ENCODE measurements at places on chromosomes 2 and 18.

- DNase-seq: no peak
Observed at GRCh38 chr18:55925772-55926171, 337.8 kb upstream of the TCF4 start.

DNA sequence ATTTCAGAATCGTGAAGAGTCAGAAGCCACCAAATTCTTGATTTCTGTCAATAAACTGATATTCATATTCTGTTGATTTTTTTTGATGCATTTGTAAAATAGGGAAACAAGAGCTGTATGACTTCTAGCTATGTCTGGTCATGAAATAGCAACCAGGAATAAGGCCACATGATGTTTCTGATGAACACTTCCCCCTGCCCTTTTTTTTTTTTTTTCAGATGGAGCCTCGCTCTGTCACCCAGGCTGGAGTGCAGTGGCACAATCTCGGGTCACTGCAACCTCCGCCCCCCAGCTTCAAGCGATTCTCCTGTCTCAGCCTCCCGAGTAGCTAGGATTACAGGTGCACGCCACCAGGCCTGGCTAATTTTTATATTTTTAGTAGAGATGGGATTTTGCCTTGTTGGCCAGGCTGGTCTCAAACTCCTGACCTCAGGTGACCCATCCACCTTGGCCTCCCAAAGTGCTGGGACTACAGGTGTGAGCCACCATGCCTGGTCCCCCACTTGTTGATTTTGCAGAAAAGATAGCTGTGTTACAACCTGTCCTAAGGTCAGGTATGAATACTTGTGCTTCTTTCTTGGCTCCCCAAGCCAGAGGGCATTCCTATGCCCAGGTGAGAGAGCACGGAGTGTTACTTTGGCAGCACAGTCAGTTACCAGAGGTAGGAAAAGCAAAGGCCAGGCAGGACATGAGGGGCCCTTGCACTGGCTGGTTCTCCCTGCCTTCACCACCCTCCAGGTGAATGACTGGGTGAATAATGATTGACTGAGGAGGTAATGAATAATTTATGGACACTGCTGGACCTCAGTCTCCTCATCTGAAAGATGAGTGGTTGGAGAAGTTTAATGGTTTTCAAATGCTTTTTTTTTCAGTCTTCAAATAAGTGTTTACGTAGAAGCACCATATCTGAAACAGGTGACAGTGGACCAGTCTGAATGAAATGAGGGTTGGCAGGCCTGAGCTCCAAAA lies 39.6 kb downstream of the PAX8 start:
- DNase-seq: no peak

GRCh38 chr2:240624011-240624949 lies 1.0 kb upstream of the GPR35 start:
- no peak for DNase-seq

- DNase-seq: peak; percentile 37
Observed at GRCh38 chr2:127637725-127638252, 8.2 kb upstream of the GPR17 start.

DNA sequence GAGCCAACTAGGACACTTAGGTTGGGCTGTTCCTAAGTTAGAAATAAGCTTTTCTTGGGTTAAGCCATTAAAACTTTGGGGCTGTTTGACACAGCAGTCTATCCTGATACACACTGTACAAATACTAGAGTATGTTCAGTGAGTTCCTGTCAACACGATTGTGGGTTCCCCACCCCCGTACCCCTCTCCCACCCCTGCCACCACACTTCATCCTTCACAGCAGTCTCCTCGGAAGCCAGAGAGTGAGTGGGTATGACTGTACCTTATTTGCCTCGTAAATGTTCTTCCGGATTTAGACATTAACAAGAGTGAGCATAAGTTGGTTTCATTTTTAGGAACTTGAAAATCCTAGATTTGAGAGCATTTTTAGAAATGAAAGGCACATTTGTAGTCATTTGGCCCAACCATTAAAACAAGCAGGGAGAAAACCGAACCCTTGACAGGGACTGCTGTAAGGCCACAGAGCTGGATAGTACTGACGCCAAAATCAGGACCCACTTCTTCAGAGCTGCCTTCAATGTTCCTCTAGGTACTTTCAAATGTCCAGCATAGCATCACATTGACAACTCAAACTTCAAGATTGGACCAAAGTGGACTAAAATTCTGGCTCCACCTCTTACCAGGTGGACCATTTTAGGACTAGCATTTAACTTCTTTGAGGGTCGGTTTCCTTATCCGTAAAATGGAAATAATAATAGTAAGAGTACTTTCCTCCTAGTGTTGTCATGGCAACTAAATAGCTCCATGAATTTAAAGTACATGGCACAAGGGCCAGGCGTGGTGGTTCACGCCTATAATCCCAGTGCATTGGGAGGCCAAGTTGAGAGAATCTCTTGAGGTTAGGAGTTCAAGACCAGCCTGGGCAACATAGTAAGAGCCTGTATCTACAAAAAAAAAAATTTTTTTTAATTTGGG lies 166.3 kb upstream of the SERTAD2 start:
- peak; percentile 45 for DNase-seq

GRCh38 chr2:206766057-206766930 lies 888 bp downstream of the FASTKD2 start:
- no peak for DNase-seq

GRCh38 chr2:225040856-225041206 lies 1.4 kb downstream of the DOCK10 start:
- DNase-seq: peak; percentile 82

GRCh38 chr2:152573168-152573567 lies 144.1 kb downstream of the PRPF40A start:
- peak; percentile 84 for DNase-seq

- DNase-seq: peak; percentile 65
Observed at GRCh38 chr2:15560140-15560987, 770 bp downstream of the NBAS start.

- no peak for DNase-seq
Observed at GRCh38 chr2:4416431-4416830, 713.1 kb downstream of the DCDC2C start.

GRCh38 chr18:40197711-40198110 lies 1757.3 kb upstream of the PIK3C3 start:
- no peak for DNase-seq

DNA sequence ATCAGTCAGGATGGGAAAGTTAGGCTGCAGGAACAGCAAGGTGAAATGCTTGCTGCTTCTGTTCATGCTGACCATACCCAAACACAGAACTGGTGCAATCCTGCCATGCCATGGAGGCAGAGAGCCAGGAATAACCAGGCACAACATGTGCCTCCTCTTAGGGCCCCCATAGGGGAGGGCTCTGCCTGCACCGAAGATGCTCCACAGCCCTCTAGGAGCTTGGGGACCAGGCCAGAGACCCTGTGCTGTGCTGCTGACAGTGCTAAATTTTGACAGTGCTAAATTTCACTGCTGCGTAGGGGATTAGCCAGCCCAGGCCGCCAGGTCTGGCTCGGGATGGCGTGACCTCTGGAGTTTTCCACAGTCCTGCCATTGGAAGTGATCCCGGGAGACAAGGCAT lies 173.3 kb downstream of the SH3RF3 start:
- DNase-seq: no peak

- no peak for DNase-seq
Observed at GRCh38 chr2:219416938-219417337, 1.2 kb upstream of the DES start.

GRCh38 chr2:233853353-233853752 lies 982 bp downstream of the HJURP start:
- DNase-seq: no peak

DNA sequence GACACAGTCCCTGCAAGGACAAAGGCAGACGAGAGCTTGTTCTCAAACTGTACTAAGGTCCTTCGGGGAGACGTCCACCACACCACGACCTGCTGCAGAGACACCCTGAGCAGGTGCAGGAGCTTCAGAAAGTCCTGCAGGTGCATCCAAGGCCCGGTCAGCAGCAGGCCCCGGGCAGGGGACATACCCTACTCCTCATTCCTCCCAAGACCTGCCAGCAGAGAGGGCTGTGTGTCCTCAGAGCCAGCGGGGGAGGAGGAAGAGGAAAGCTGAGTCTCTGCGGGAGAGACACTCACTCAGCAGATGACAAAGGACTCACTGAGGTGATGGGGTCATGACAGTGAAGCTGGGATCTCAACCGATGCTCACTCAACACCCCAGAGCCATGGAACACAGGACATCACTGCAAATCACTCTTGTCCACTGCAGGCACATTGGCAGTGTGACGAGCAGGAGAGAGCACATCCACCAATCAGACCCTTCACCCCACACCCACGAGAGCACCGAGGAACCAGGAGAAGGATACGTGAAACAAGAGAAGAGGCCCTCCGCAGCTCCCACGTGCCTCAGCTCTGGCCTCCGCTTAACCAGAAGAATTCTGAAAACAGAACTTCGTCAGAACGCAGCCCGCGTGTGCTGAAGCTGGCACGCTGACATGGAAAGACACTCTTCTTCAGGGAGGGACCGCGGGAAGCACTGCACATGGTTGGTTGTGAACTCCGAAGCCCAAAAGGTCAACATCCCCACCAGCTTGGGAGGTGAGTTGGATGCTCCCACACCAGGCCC lies 9.3 kb downstream of the HDAC4 start:
- no peak for DNase-seq

DNA sequence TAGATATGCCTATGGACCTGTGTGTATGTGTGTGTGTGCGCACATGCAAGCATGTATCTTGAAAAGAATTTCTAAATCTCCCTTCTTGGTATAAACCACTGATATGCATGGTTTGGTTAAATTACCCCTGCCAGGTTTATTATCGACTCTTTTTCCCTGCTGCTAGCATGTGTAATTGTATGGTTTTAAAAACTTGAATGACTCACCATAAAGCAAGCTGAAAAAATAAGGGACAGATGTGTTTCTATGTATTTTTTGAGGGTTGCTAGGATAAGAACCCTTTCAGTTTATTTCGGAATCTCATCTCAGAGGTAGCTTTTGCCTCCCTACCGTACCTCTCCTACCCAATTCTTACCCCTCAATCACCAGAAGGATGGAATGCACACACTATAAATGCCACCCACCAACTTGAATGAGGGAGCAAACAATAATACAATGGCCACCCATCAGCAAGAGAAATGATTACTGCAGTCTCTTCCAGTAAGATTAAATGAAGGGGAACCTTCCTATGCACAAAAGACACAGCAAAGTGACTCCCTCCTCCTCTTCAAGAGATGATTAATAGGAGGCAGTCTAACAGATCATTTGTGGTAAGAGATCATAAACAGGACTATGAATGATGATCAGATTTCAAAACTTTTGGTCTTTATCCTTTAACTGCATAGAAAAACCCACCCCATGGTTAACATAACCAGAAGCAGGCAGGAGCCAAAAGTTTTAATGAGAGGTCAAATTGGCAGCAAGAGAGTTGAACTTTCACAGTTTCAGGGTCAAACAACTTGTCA lies 357.2 kb downstream of the SATB2 start:
- DNase-seq: no peak

- DNase-seq: no peak
Observed at GRCh38 chr2:112024231-112024630, 30.8 kb upstream of the TMEM87B start.

GRCh38 chr2:16256601-16257321 lies 316.4 kb downstream of the MYCN start:
- DNase-seq: no peak

GRCh38 chr2:203928849-203929248 lies 7.7 kb upstream of the ICOS start:
- DNase-seq: peak; percentile 33

DNA sequence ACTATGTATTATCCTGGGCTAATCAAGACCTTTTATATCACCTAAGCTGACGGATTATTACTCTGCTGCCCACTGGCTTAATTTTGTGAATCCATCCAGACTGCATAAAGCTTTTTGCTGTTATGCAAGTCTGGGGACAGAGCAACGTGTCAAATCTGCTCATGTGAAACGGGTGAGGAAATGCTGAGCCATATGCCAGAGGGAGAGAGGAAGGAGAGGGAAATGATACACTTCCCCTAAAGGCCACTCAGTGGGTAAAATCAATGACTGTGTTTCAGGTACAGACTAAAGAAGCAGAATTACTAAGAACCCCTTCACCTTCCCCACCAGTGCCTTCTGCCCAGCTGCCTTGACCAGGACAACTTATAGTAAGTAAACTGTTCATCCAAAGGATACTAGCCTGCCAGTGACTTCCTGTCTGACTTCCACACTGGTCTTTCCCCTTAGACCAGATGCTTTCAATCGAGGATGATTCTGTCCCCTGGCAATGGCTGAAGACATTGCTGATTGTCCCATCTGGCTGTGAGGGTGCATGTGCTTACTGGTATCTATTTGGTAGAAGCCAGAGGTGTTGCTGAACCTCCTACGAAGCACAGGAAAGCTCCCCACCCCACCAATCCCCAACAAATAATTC lies 43.0 kb downstream of the STAT1 start:
- peak; percentile 45 for DNase-seq

GRCh38 chr18:77650799-77651385 lies 401.2 kb downstream of the GALR1 start:
- peak; percentile 73 for DNase-seq

GRCh38 chr2:54133056-54133455 lies 17.6 kb downstream of the ACYP2 start:
- DNase-seq: no peak

DNA sequence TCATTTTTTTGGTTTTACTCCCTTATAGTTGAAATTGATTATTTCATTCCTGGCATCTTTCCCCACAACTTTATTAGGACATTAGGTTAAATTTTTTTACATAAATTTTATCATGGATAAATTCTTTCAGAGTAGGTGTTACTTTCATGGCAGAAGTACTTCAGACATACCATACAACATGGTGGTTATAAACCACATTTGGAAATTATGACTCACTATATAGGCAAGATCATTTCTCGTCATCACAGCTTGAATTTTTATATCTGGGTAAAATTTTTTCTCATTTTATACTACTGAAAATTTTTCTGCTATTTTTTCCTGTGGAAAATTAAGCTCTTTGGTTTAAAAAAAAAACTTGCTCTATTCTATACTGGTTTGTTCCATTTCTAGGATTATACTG lies 111.9 kb upstream of the COL5A2 start:
- no peak for DNase-seq

DNA sequence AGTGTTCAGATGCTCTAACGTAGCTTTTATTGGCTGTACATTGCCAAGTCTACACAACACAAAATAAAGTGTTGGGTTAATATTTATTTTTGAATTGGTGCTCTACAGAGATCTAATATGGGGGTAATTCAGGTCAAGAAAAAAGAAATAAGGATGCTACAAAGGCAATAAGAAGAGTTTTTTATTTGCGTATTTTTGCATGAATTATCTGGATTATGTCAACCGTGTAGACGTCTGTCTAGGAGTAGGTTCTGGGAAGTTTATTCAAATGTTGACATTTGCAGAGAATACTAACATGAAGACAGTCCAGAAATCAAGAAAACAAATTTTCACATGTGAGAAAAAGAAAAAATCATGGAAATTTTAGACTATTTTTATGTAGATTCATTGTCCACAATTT lies 876.7 kb upstream of the POU3F3 start:
- no peak for DNase-seq

DNA sequence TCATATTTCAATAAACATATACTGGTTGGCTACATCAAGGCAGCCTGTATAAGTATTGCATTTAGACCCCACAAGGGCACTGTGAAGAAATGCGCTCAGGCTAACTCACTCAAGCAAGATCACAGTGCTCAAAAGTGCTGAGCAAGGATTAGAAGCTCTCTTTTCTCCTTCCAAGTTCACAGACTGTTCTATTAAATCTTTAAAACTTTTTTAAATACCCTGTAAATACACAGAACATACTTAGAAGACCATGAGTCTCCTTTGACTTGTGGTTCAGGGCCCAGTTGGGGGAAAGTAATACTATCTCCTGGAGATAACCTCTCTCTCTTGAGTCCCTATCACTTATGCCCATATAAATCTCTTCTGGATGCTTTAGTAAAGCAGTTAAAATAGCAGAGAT lies 152.9 kb downstream of the SP3 start:
- no peak for DNase-seq

- DNase-seq: peak; percentile 14
Observed at GRCh38 chr2:25009954-25010353, 31.9 kb upstream of the EFR3B start.
